ENCODE measurements at places on chromosomes 6 and 20.

DNA sequence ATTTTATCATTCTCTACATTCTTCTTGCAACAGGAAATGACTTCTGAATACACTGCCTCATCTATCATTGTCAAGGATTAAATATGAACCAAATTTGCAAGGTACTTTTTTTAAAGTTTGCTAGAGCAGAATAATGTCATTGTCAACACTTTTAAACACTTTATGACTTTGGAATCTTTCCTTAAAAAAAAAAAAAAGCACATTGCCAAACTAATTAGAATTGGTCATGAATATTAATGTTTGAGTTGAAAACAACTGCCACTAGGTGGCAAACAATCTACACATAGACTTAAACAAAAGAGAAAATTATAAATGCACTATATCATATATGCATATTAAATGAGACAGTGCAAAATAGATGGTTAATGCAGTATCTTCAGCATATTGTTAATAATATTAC is 32.5 kb upstream of the TMEM244 start:
- DNase-seq: no peak

DNA sequence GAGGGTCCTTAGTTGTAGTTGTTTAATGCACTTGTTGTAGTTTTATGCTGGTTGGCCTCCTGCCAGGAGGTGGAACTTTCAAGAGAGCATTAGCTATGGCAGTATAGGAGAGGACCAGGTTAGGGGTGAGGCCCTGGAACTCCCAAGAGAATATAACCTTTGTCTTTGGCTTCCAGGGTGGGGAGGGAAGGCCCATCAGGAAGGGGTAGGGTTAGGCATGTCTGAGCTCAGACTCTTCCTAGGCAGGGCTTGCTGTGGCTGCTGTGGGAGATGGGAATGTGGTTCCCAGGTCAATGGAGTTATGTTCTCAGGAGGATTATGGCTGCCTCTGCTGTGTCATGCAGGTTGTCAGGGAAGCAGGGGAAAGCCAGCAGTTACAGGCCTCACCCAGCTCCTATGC is 20.0 kb upstream of the GABRR1 start:
- DNase-seq: no peak

DNA sequence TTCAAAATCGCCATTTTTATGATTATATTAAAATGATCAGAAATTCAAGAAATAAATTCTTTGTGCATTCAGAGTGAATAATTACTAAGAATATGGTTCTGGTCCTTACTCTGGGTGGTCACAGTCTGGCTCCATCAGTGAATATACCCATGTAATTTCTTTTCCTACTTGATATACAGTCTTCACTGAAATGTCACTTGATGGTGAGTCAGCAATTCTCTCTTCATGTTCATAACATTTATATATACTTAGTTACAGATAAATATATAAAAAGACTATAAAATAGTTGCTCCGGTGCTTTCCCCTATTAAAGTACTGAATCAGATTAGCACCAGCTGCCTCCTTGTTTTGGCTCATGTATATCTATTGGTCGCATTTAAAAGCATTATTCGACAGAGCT is 56.4 kb upstream of the MTRF1L start:
- DNase-seq: no peak

GRCh38 chr6:86536121-86536520 is 401.2 kb upstream of the HTR1E start:
- no peak for DNase-seq

GRCh38 chr6:32173051-32173727 is 2.7 kb downstream of the AGPAT1 start:
- DNase-seq: no peak

DNA sequence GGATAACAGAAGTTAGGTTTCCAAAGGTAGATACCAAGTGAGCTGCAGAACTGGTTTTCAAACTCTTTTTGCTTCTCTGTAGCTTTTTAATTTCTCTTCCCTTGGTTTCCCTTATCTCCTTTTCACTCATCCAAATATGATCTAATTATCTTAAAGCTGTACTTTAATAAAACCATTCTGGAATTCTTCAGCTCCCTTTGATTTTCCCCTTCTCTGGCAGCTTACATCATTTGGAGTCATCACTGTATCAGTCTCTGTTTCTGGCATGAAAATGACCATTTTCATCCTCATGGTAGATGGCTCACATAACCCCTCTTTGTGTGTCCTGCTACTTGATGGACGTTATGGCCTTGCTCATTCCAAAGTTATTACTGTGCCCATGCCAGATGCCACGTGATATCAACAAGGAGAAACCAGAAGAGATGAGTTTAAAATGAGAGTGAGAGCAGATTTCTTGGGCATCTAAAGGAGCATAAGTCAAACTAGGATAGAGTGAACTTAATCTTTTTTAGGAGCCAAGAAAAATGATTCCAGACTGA is 620.2 kb downstream of the QKI start:
- DNase-seq: no peak

DNA sequence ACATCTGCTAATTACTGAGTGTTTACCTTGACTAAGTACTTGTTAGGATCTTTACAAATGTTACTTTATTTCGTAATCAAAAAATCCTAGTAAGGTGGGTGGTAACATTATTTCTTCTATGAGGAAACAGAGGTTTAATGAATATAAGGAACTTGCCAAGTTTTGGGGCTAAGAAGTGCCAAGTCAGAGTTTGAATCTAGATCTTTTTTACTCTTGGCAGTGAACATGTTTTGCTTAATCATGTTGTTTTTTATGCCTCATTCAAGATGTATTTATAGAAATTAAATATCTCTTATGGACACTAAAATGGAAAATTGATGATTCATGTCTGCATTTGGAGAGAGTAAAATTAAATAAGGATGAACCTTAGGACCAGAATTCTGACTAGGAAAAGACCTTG is 393.7 kb downstream of the UTRN start:
- no peak for DNase-seq

DNA sequence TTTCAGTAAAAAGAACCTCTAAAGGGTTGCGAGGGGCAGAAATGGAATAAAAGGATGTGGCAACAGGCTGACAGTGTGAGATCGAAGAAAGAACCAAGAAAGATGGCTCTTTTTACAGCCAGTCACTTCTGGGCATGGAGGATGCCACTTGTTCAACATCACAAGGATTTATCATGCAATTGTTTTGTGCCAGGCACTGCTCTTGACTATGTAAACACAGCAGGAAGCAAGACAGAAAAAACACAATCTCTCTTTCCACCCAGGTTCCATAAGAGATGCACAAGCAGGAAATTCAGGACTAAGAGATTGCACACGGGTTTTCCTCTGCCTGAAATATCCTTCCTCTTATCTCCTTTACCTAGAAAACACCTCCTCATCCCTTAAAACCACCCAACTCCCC is 38.0 kb downstream of the FOXA2 start:
- no peak for DNase-seq

- DNase-seq: no peak
Measured at GRCh38 chr20:21360705-21361104, 36.6 kb downstream of the NKX2-4 start.

GRCh38 chr6:75081921-75082320 is 123.9 kb downstream of the COL12A1 start:
- DNase-seq: no peak

- no peak for DNase-seq
Measured at GRCh38 chr6:20605061-20605460, 70.8 kb downstream of the CDKAL1 start.

- no peak for DNase-seq
Measured at GRCh38 chr6:1613346-1613687, 3.6 kb downstream of the FOXC1 start.

DNA sequence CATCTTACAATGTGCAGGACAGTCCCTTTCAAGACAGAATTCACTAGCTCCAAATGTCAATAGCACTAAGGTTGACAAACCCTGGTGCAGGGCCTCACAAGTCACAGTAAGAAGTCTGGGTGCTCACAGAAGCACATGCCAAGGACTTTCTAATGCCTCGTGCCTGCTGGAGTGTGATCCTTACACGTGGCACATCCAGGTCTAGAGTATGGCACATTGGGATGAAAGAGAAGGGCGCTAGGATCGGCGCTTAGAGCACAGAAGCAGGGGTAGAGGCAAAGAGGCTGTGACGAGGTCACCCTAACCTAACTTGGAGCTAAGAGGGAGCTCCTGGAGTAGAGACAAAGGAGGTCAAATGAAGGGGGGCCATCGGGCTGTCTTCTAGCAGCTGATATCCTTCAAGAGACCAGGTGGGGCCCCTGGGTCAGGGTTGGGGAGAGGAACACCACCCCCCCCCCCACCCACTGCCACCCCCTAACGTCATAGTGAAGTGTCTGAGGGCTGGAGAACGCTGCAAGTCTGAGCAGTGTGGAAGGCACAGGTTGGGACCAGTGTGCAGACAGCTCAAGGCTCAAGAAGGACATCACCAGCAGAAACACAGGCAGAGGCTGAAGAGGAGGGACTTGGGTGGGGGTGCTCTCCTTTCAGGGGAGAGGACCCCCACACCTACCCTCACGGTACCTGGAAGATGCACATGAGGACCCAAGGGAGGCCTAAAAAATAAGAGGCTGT is 97.8 kb upstream of the MRPS10 start:
- DNase-seq: no peak

GRCh38 chr6:111612379-111612778 is 6.7 kb upstream of the TRAF3IP2 start:
- no peak for DNase-seq

GRCh38 chr6:117142142-117142541 is 123.2 kb upstream of the VGLL2 start:
- no peak for DNase-seq

DNA sequence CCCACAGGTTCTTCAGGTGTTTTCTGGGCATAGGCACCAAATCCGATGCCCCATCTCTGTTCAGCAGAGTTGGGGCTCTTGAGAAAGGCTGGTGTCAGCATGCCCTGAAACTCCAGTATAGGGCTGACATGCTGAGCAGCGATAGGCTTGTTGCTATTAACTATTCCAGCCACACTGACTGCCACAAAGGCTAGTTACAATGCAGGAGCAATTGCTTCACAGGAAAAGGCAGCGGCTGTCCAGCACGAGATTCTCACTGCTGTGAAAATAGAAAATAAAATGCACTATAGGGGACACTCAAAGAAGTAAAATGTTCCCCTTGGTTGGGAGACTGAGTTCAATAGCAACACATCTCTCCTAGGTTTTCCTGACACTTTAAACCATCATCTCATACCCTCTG is 112.4 kb downstream of the BFSP1 start:
- no peak for DNase-seq

DNA sequence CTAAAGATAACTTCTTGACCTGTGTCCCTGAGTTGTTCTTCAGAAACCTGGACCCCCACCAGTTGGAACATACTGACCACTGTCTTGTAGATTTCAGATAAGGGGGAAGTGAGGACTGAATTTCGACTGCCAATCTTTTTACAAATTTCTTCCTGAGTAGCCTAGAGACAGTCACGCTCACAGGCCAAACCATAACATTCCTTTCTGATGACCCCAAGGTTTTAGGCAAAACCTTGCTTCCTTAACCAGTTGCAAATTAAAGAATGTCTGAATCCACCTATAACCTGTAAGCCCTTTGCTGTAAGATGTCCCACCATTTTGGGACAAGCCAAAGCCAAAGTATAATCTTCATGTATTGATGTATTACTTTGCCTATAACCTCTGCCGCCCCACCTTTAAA is 306.9 kb downstream of the LRFN2 start:
- DNase-seq: no peak

- no peak for DNase-seq
Measured at GRCh38 chr6:137589067-137589848, 95.1 kb upstream of the OLIG3 start.

DNA sequence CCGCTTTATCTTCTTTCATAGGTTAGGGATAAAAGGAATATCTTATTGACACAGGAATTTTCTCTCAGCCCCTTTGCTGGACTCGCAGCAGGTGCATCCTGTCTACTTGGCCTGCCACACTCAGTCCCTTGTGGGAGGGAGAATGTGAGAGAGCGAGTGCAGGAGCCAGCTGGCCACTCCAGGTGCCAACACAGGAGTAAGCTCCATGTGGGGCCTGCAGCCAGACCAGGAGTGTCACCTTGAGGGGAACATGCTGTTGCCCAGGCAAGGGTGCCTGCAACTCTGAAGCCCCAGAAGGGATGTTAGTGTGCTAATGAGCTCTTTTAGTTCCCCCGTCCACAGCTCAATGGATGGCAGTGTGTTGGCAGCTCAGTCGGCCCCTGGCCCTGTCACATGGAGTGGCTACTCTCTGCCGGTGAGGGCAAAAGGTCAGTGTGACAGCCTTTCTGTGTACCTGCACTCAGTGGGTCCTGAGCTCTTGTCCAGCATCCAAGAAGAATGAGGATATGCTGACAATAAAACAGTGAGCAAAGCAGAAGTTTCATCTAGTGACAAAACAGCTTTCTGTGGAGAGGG is 57.1 kb downstream of the CRYBG1 start:
- no peak for DNase-seq

- no peak for DNase-seq
Measured at GRCh38 chr6:126812651-126813050, 305.8 kb upstream of the RSPO3 start.
